ENCODE measurements at places on chromosomes 3 and 15.

DNA sequence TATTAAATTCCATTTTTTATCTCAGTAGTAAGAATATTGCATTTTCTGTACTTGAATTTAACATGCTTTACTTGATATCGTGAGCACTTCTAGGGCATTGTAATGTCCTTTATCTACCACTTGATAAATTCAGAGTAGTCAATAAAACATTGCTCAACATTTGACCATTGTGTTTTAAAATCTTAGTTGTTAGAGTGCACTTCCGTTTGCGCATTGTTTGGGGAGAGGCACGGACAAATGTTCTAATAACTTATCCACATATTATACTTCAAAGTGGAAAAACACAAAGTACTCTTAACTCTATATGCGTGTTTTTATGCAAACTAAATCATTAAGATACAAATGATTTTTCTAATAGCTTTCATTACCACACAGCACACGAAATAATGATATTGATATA lies 419 bp downstream of the FAM227B start:
- no peak for DNase-seq

DNA sequence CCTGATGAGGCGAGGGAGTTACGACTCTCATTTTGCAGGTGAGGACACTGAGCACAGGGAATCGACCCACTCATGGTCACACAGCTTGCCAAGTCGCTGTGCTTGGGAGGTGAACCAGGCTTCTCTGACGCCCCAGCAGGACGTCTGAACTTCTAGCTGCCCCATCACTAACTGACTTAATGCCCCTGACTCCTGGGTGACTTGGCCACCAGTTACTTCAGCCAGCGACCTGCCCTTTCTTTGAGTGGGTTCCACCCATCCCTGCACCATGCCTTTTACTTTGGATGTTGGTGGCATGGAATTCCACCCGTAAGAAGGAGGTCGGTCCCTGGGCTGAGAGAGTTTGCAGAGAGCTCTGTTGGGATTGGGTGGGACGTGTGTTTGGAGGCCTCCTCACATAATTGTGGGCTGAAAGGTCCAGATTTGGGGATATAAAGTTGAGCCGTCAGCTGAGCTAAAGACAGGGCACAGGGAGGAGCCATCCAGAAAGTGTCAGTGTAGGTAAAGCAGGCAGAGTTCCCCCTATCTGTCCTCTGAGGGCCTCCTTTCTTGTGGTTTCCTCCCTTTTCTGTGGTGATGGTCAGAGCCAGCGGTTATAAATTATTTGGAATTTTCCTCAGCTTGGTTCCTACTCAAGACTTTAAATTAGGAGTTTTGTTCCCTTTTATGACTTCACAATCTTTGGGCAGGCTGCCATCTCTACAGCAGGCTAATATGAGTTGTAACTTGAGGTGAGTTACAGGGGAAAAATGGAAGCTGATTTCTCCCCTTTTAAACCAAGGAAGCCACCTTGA lies 55.0 kb downstream of the FLNB start:
- no peak for DNase-seq

DNA sequence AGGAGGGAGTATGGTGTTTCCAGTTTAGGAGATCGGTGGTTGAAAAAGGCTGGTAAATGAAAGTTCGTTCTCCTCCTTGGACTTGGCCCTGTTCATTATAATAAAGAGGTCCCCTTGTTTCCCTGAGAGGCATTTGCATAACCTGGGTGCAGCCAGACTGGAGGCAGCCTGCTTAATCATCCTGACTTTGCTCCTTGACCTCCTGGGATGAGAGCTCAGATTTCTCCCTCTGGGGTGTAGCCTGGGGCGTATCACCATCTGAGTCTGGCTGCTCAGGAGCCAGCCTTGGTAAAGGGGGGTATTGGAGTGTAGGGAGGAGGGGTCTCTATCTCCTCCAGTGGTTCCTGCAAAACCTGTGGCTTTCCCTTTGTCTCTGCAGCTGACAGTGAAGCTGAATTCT lies 21.3 kb upstream of the ACAD9 start:
- DNase-seq: no peak

DNA sequence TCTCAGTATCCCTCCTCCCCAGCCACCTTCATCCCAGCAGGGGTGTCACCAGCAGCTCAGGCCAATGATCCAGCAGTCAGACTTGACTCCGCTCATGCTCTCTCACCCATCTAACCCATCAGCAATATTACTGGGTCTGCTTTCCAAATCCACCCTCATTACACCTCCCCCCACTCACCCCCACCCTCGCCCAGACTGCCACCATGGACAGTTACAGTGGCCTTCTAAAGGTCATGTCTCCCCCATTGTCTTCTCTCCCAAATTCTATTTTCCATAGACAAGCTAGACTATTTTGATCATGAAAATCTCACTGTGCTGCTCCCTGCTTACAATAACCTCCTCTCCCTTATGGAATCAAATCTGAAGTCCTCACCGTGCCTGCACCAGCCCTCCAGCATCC lies 156.0 kb downstream of the TJP1 start:
- DNase-seq: no peak

DNA sequence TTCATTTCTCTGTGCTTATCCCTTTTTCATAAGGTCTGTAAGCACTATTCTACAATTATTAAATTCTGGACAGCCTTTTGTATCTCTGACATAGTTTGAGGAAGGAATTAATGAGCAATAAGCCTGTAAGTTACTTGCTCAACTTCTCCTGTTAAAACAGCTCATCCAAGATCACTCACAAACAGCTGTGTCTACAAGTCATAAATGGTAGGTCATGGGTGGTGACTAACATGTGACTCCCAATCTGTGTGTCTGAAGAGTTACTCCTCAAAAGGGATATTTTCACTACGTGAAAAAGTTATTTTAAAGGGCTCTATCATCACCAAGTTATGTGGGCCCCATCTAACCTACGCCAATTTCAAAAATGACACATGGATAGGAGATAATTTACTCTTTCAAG lies 145.2 kb upstream of the CBLB start:
- DNase-seq: no peak
